Aorta (tissue), 5 donors: ENCODE measurements at places on chromosomes 7 and 10.

DNA sequence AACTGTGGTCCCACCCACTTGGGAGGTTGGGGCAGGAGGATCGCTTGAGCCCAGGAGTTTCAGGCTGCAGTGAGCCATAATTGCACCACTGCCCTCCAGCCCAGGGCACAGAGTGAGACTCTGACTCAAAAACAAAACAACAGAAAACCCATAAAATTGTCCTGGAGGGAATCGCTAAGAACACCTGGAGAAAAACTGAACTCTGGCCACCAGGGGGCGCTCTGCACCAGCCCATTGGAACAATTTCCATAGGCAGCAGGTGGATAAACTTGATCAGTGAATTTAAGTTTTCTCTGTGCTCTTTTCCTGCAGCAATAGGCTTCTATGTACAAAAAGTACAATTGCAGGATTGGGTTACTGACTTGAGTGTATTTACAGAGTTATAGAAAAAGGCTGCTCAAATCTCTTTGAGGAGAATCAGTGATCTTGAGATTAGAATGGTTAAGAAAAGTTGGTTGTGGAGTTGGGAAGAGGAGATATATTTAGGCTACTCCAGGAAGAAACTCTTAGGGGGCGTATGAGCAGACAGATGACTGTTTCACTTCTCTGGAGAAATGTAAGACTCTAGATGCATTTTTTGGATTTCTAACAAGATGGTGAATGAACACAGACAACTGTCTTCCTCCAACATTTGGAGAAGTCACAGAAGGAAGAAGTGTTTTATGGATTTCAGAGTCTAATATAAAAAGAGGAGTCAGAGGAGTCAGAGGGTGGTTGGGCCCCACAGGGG, 274.9 kb upstream of the GALNT17 start:
- DNase-seq, result peak; percentile 57

GRCh38 chr10:133056001-133056400, 31.7 kb upstream of the ADGRA1 start:
- no peak for DNase-seq

- no peak for DNase-seq
These were observed 67.8 kb downstream of the CPVL start for GRCh38 chr7:29078311-29079260.

DNA sequence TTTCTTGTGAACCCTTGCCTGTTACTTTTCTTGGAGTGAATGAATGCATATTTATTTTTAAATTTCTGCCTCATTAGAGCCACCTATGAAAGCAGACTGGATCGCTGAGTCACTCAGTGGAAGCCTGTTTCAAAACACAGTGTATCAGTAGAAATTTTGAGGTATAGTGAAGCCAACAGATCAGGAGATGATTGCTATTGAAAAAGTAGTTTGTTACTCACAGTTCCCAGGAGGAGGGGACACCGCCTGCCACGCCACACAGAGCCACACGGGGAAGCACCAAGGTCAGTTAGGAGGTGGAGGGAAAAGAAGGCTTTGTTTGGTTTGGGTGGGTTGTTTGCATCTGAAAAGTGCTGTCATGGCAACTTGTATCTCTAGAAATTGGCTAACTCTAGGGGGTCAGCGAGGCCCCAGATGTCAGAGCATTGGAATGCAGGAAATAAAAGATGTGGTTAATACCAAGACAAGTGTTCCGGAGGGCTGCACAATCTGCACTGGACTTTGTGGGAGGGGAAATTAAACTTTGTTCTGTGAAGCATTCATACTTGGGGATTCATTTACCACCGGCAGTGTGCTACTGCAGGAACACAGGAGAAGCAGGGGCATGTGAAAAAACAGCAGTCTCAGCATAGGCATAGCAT, 106.4 kb upstream of the SDK1 start:
- no peak for DNase-seq

- DNase-seq, result no peak
These were observed 100.2 kb upstream of the GPR26 start for GRCh38 chr10:123565691-123566660.

- no peak for DNase-seq
These were observed 117.9 kb downstream of the NPY start for GRCh38 chr7:24401628-24402593.

DNA sequence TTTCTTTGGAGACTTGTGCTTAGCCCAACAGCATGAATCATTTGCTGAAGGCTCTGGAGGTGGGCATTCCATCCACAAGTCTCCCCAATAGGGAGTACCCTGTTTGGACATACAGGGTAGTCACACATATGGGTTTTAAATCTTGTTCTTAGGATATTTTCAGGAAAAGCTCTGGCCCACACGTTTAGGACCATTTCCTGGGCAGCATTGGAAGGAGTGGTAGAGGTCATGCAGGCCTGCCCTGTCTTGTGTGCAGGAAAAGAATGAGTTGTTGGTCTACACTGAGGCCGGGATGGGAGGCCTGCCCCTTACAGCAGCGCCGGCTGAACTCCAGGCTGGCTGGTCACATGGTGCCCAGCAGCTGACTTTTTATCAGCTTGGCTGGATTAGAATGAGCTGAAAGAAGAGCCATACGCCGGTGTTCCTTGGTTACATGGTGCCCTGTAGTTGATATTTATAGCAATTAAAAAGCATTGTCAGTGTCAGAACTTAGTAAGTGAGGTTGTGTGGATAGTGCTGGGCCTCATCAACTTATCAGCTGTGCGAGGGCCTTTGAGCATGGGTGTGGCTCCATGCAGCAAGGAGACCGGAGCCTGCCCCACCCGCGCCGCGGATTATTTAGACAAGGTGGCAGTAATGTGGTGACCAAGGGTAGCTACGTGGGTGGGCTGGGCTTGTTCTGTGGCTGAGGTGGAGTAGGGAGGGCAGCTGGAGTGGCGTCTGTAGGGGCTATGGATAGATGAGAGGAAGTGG, 28.6 kb downstream of the OGDH start:
- DNase-seq, result no peak

DNA sequence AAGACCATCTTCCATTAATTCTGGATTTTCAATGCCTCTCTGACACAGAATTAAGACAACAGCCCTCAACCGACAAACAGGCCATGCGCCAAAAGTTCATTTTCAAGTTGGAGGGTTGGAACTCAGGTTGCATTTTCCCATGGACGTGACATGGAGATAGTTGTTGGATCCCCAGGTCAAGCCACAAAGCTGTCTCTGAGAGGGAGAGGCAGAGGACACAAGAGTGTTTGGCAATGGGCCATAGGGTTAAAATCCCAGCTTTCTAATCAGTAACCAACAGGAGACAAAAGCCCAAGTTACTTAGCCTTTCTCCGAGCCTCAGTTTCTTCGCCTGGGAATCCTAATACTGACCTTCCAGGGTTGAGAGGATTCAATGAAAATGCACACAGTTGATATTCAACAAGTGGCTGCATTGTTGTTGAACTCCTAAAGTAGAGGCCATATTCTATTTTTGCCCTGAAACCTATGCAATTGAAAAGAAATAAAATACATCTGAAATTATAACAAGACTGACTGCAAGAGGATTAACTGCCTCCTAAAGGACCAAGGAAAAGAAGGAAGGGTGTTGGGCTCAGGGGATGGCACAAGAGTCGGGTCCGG, 44.3 kb downstream of the SORBS1 start:
- no peak for DNase-seq

DNA sequence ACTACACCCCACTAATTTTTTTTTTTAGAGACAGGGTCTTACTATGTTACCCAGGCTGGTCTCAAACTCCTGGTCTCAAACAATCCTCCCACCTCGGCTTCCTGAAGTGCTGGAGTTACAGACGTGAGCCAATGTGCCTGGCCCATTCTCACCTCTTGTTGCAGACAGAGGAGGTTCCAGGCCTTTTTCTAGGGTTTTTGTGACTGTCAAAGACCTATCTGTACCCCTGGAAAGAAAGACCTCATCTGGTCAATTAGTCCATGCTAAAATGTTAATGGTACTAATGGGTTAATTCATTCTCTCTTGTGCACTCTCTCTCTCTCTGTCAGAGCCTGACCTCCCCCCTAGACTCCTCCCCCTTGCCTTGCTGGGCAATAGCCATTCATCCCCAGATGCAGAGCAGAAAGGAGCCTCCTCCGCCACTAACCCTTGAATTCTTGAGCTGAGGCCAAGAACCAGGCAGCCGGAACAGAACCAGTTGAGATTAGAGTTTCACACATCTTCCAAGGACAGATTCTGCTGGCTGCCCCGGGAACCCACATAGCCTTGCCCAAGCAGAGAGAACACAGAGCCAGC, 209.7 kb downstream of the SKIDA1 start:
- peak; percentile 76 for DNase-seq

DNA sequence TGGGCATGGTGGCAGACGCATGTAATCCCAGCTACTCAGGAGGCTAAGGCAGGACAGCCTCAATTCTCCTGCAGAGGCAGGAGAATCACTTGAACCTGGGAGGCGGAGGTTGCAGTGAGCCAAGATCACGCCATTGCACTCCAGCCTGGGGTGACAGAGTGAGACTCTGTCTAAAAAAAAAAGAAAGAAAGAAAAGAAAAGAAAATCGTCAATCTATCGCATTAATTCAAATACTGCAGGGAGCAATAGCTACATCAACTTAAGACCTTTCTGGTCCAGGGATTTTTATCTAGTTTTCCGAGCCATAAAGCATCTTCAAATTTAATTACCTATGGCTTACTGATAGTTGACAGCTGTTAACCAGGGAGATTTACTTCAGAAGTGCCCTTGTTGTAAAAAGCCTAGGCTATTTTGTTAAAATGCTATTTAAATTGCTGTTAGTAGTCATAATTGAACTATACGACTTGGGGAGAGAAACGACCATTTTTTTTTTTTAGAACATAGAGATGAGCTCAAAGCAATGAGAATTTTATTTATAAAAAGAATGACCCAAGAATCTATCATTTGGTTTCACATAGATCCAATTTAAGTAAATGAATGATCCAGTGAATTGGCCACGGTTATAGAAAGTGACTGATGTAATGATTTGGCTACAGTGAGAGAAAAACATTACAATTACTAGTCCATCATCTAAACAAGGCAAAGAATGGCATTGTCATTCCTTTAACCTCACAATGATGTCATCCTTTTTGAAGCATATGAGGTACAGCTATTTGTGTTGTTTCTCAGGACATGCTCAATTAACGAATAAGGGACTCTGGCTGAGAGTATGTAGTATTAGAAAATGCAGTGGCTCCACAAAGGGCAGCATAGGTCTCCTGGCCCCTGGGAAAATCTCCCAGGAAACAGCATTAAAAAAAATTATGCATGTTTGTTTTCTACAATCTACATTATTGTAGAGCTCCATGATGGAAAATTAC, 85.3 kb downstream of the SEMA3C start:
- DNase-seq, result no peak

- no peak for DNase-seq
These were observed 23.7 kb downstream of the XPNPEP1 start for GRCh38 chr10:109899356-109900331.

DNA sequence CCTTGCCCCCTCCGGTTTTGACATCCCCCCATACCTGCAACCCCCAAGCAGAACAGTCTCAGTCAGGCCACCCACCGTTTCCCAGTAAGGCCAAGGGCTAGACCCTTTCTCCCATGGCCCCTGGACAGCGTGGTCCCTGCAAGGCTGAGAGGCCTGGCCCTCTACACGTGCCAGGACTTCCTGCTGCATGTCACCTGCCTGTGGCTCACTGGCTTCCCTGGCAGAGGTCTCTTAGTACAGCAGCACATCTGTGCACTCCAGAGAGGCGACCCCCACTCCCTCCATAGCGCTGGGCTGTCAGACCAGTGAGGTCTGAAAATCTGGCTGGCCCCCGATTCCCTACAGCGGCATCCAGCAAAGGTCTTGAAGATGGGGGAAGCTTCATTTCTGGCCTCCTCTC, 26.4 kb upstream of the JAKMIP3 start:
- DNase-seq, result no peak

DNA sequence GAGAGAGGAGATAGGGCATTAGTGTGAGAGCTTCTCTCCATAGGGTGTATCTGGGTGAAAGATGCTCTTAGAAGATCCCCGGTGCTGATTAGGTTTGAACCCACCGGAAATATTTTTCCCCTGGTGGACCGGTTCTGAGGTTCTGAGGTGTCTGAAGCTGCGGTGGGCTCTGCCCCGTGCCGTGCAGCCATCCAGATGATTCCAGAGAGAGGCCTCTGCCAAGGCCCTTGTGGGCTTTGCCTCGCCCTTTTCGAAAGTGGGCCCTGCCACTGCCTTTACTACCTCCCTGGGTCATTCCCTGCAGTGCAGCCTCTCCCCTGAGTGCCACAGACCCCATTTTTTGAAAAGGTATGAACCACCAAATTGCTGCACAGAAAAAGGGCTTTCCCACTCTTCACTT, 2.8 kb downstream of the GIMAP8 start:
- no peak for DNase-seq

DNA sequence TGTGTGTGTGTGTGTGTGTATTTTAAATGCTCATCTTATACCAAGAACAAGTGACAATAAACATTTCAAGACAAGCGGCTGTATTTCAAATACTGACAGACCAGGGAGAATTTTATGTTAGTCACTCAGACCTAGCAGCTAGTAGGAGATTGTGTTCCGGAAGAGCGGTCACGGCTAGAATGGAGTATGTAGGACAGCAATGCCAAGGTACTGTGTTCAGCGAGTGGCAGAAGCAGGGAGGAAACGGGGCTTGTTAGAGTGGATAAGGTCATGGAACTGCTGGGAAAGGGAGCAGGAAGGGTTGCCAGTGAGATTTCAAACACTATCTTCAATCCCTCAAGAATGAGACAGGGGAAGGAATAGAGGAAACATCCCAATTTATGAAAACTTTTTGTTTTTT, 260.5 kb upstream of the PITRM1 start:
- no peak for DNase-seq

DNA sequence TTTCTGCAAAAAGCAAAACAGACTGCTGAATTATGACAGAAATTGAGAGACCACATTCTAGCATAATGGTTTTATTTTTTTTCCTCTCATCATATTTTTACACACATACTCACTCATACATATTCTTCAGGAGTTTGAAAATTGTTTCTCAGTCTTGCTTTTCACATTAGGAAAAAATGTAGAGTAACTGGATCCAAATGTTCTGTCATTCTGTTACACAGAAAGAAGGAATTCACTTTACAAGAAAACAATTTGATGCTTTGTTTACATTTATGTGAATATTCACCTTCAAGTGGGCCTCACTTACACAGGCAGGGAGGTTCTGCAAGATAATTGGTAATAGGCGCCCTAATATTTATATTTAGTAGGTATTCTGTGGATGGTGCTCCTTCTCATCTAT, 82.0 kb downstream of the ARL4A start:
- no peak for DNase-seq

DNA sequence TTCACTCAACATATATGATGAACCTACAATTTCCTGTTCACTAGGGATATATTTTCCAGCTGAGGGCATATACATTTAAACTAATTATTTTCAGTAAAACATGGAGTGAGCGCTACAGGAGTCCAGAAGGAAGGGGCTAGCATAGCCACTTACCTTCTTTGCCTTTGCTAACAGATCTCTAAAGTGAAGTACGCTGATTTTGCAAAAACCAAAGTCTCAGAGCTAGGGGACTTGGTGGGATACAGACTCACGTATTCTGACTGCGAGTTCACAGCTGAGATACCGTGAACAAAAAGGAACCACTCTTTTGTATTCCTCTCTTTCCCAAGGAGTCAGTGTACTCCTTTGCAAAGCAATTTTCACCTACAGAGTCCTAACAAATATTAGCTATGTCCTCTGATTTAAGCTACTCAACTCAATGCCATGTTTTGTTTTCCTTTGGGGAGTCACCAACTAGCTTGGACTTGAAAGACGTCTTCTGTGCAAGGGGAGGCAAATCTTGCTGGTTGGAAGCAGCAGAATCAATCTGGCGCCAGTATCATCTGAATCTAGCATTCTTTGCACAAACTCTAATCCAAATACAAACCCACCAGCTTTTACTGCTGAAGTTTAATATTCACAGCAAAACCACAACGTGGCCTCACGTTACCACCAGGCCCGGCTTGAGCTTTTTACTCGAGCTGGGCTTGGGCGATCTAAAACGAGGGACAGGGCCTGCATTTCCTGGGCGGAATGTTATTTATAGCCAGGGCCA, 657 bp downstream of the CDNF start:
- no peak for DNase-seq

- no peak for DNase-seq
These were observed 30.3 kb downstream of the ARL5B start for GRCh38 chr10:18689498-18689897.
